Activated CD4-positive, alpha-beta T cell treated with anti-CD3 and anti-CD28 coated beads, Interleukin-2, Interleukin-4, amounts not matched to agents 100 ng/mL and 50 ng/mL, durations not matched to agents 16 hours and 8 hours (primary cell): ENCODE measurements at places on chromosomes 4 and X.

DNA sequence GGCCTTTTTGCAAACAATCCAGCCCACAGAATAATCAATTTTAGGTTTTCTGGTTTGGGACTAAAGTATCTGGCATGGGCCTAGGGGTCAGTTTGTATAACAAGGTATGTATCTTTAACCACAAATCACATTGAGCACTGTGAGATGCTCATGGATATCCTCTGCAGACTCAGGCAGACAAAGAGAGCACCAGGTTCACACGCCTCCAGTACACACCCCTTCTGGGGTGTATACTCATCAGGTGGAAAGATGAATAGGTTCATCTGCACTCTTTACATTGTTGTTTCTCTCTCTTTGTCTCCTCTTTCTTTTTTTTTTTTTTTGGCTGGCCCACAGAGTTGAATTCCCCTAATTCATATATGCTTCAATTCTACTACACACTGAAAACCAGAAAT is 21.1 kb downstream of the TEC start:
- DNase-seq, result no peak

DNA sequence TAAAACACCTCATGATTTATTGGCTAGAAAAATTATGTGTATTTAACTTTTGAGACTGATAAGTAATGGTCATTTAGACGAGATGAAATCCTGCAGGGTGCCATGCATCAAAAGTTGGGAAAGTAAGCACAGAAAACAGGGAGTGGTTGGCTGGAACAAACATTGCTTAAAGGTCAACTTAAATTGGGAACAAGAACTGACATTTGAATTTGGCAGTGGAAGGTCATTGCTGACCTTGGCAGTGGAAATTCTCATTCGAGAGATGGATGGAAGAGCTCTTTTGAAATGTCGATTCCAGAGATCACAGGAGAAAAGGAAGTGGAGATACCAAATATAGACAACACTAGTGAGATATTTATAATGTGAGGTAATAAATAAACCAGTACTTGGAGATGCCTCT is 572.8 kb downstream of the TRAM1L1 start:
- DNase-seq, result no peak

- no peak for DNase-seq
Measured at GRCh38 chrX:126272795-126273497, 106.9 kb upstream of the DCAF12L2 start.

DNA sequence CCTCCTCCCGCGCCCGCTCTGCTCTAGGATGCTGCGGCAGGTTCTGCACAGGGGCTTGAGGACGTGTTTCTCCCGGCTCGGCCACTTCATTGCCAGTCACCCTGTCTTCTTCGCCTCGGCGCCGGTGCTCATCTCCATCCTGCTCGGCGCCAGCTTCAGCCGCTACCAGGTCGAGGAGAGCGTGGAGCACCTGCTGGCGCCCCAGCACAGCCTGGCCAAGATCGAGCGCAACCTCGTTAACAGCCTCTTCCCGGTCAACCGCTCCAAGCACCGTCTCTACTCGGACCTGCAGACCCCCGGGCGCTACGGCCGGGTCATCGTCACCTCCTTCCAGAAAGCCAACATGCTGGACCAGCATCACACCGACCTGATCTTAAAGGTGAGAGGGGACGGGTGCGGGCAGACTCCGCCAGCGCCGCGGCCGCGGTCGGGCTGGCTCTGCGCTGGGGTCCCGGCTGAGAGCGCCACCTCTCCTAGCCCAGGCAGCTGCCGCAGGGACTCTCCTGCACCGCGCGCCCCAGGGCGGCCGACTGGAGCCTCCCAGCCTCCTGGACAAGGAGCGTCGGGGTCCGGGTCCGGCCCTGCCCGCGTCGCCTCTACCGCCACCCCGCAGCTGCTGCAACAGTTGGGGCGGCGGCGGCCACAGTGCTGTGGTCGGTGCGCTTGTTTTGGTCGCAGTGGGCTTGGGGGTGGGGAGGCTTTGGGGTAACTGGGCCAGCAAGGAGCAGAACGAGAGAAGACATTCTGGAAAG is at the start of gene PTCHD1:
Gene PTCHD1, plus strand, starts transcription at position 2 of the 752 bp plus-strand sequence. Its CDS starts 27 bp downstream, at position 29.
- DNase-seq, result no peak

DNA sequence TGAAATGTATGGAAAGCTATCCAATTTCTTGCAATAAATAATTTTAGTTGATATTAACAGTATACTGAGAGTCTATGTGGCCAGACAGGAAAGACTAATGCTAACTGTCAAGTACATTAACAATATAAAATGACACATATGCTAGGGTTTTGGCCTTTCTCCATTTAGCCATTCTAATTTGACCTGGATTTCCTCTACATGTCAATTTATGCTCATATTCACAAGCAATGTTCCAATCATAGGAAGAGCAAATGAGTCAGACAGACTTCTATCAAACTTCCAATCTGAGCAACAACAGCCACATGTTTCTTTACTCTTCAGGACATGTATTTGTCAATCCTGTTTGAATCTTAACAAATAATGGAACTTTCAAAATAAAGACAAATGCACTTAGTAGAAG is 53.6 kb downstream of the CORIN start:
- DNase-seq, result no peak

DNA sequence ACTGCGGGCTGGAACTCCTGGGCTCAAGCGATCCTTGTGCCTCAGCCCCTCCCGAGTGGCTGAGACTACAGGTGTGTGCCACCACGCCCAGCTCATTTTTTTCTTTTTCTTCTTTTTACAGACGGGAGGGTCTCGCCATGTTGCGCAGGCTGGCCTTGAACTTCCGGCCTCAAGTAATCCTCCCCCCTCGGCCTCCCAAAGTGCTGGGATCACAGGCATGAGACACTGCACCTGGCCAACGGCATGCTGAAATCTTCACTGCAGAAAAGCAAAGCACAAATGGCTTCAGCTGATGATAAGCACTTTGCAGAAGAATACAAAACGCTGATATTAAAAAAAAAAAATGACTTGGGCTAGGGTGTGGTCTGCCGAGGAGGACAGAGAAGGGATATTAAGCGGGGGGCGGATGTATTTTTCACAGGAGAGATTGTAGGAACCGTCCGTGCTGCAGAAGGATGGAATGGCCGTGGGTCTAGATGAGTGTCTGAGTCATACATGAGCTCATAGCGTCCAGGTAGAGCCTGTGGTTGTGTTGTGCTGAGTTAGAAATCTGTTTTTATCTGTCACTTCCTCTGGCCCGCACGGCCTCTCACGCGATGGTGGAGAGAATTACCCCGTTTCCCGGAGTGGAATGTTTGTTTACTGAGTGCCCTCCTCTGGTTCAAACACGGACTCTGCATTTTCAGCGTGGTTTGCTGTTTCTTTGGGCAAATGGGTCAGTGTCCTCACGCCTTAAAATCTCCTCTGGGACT is 8.5 kb upstream of the AKAP17A start:
- peak; percentile 90 for DNase-seq

- DNase-seq, result peak; percentile 59
Measured at GRCh38 chrX:153970357-153971123, 1.1 kb downstream of the HCFC1 start.

DNA sequence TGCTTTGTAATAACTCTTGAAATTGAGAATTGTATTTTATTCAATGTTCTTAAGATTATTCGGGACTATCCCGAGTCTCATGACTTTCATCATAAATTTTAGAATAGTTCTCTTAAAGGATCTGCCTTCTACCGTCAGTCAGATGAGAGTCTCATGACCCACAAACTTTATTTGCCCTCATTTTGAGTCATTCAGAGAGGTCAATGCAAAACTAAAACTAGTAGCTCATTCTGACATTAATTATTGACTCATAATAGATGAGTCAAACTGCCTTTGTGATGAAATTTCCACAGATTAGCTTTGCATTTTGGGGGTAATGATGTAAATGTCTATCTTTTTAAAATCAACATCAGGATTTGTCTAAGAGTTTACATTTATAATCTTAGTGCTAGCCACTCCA is 1527.3 kb downstream of the TECRL start:
- DNase-seq, result no peak

DNA sequence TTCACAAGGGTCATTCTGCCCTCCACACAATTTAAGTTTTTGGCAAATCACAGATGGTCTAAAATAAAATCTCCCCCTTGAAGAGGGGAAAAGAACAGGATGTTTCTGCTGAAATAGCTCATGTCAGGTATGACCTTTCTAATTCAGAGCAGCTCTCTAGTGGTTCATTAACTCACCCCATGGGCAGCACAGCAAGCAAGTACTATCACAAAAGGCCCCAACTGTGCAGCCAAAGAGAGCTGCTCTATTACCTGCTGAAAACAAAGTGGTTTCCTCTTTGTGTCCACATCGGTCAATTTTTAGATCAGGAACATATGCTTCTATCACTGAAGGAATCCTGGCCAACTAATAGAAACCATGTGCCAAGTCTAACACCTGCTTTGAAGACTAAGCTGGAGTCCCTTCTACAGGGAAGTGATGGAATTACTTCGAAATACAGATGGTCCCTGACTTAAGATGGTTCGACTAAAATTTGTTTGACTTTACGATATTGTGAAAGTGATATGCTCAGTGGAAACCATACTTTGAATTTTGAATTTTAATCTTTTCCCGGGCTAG is 164.3 kb downstream of the ENOX2 start:
- DNase-seq, result no peak

- no peak for DNase-seq
Measured at GRCh38 chr4:89994176-89994873, 99.7 kb downstream of the MMRN1 start.

- DNase-seq, result peak; percentile 8
Measured at GRCh38 chr4:80361329-80361900, 25.9 kb downstream of the CFAP299 start.

GRCh38 chr4:121096629-121097028 is 24.3 kb upstream of the NDNF start:
- no peak for DNase-seq

DNA sequence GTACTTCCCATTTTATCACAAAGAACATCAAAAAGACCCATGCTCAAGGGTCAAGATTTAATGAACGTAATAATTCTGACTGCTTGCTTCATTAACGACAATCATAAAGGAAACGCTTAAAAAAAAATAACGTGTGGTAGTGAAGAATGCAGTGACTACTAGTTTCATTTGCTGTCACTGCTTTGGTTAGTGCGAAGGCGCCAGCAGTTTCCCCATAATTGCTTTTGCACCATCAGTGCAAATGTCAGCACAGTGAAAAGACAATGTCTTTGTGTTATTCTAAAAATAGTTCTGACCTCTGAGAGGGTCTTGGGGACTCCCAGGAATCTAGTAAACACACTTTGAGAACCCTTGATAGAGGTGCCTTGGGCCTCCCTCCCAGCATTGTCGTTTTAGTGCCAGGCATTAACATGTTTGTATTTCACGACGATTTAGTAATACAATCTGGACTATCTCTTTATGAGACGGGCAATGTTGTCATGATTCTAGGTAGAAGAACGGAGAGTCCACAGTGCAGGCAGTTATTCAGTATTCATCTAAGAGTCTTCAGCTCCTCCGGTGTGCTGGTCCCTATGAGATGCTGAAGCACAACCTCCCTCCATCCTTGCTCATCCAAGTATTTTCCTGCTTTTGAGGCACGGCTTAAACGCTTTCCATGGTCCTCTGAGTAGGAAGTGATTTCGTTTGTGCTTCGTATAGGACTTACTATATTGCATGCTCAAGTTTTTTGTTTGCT is 71.0 kb downstream of the AFF1 start:
- DNase-seq, result peak; percentile 67

GRCh38 chrX:94932278-94932965 is 1258.4 kb downstream of the FAM133A start:
- no peak for DNase-seq

GRCh38 chr4:81921751-81922159 is 450.0 kb upstream of the RASGEF1B start:
- no peak for DNase-seq

DNA sequence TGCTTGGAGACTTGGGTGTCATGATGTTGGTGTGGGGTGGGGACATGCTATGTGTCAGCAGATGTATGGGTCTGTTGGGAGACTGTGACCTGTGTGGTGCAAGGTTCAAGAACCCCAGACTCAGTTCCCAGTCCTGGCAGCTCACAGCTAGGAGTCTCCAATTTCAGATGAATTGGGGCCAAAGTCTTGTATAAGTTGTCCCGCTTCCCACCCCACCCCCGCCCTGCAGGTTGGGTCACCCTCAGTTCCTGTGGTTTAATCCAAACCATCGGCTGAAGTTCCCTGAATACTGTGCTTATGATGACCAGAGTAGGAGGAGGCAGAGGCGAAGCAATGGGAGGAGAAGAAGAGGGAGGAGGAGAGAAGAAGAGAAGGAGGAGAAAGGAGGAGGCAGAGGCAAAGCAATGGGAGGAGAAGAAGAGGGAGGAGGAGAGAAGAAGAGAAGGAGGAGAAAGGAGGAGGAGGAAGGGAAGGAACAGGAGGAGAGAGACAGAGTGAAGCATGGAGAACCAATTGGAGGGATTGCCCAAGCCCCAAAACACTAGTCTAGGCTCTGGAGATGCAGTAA is 112.6 kb downstream of the EFNB1 start:
- no peak for DNase-seq

DNA sequence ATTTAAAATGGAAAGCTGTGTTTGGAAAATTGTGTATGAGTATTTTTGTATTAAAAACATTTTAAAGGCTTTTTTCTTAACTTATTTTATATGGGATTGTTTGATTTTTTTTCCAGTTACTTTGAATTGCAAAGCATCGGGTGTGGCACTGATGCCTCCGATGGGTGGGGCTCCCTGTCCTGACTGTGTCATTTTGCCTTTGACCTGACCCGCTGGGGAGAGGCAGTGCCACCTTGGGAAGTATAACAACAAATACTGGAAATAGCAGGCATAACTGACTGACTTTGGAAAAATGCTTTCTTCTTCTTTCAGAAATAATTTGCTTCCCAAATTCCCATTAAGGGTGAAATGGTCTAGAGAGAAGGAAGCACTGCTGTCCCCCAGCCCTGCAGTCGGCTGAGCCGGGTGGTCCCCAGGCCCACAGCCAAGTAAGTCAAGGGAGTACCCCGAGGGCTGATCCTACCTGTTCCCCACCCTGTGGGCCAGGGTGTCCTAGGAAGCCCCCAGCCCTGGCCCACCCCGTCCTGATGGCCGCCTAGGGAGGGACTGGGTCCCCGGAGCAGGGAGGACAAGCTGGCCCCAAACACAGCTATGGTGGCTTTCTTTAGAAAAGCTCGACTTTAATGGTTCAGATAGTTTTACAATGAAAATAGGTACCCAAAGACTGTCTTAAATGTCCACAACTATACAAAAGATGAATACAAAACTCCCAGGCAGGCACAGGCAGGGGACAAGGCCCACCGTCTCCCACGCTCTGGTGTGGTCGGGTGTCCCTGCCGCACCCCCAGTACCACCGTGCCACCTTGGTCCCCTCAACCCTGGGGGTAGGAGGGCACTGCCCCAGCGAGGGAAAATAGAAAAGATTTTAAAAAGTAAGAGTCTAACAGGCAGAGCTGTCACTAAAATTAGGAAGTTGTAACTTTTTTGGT is 26.4 kb downstream of the NELFA start:
- no peak for DNase-seq

DNA sequence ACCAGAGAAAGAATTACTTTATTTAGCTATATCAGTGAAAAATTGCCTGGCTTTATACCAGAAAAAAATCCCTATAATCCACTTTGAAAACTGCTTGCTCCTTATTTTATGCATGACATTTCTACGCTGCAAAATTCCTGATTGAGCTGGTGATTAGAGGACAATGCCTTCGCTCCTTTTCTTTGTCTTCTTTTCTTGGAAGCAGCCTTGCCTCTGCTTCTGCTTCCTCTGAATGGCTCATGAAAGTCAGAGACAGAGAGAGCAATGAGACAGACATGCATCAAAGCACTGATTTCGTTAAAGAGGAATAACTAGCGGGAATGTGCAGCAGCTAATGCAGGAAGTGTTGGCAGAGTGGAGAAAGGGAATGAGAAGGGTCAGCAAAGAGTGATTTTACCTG is 294.3 kb upstream of the IGFBP7 start:
- no peak for DNase-seq
